ENCODE measurements at places on chromosomes 6 and 20.

DNA sequence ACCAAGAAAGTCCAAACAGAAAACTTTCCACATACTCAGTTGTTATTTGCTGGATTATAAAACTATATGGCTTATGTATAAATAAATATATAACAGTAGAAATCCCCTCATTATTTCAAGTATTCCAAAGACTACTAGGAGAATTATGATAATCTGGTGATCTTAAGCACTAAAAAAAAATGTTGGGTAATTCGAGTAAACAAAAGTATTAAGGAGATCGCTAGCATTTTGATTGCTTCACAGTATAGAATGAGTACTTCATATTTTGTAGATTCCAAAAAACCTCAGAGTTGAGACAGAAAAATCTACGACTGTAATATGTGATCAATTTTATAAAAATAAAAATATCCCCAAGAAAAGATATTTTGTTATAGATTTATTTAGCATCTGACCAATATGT lies 236.4 kb upstream of the TENT5A start:
- DNase-seq = no peak

DNA sequence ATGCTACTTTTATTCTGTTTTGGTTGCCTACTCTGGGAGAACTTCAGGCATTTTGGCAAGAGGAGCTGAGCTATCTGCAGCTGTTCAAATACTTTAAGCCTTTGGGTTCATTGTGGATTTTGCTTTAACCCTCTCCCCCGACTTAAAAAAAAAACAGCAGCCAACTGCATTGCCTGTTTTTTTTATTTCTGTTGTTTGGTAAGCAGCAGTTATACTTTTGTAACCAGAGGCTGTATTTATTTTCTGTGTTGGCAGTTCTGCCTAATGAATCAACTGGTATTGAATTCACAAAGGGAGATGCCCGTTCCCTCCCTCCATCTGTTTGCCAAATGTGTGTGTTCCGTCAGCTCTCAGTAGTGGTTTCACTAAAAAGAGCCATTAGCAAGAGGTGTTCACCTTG lies 484.0 kb downstream of the UTRN start:
- no peak for DNase-seq

GRCh38 chr20:25525867-25526266 lies 59.5 kb downstream of the NINL start:
- no peak for DNase-seq

DNA sequence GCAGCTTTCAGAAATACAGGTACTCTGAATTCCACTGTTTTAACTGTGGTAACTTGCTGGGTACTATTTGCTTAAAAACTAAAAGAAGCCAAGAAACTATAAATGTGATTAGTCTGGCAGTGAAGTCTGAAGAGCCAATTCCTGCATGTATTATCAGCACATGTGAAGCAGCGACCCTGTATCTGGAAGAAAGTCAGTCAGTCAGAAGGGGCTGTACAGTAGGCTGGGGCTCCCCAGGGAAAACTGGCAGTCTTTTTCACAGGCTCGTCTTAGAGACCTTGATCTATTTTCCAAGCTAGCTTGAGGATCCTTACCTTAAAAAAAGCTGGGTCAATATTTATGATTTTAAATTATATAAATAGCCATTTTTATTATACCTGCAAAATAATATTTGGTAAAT lies 104.9 kb downstream of the PDSS2 start:
- DNase-seq = no peak

DNA sequence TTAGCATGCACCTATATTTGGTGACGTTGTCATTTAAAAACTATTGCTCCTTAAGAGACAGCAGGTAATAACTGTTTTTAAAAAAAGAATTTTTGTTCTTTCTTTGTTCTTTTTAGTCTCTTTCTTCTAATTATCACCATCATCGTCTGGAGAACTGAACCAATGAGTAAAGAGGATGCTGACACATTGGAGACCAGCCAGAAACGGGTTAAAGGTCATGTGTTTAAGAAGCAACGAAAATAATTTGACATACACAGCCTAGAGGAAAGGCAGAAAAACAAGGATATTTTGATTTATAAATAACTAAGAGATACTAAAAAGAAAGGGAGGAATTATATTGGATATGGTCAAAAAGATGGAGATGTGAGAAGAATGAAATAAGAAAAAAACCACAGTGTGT lies 19.2 kb upstream of the FYN start:
- no peak for DNase-seq

GRCh38 chr20:44587035-44587980 lies 4.9 kb downstream of the PKIG start:
- no peak for DNase-seq

DNA sequence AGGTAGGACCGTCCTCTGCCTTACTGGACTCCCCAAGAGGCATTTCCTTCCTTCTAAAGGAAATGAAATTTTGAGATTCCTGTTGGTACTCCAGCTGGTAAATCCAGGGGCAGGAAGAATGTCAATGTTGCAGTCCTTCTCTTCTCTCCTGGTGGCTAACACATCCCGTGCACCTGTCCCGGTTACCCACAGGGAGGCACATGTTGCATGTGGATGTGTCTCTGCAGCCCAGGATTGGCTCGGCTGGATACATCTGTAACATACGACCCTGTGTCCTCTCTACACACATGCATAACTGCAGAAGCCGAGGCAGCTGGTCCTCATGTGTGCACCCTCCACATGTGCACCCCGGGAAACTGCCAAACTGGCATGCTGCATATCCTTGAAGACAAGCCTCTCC lies 1.3 kb upstream of the LRFN2 start:
- no peak for DNase-seq

DNA sequence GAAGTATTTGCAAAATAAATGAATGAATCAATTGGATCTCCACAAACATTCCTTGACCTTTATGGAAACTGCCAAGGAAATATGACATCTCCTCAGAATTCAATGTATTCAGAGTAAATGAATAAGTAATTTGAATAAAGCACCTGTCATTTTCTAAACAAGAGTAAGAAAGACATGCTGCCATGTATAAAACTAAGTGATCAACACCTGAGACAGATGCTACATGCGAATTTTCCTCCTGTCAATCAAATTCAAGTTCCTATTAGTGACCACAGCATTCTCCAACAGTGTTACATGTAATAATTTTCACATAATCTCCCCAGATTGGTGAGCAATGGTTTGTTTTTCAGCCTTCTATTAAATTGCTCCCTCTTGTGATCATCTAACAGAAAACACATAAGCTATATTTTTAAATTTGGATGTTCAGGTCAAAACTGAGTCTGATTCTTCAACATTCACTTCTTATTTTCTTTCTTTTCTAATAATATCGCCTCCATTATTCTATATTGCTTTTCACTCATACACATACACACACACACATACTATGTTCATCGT lies 163.2 kb upstream of the RNF217 start:
- DNase-seq = no peak

GRCh38 chr6:31831350-31832215 lies 4.0 kb downstream of the HSPA1B start:
- DNase-seq = no peak

- no peak for DNase-seq
Observed at GRCh38 chr6:30591008-30591407, 19.8 kb downstream of the ABCF1 start.

GRCh38 chr6:117167520-117168271 lies 97.7 kb upstream of the VGLL2 start:
- no peak for DNase-seq

DNA sequence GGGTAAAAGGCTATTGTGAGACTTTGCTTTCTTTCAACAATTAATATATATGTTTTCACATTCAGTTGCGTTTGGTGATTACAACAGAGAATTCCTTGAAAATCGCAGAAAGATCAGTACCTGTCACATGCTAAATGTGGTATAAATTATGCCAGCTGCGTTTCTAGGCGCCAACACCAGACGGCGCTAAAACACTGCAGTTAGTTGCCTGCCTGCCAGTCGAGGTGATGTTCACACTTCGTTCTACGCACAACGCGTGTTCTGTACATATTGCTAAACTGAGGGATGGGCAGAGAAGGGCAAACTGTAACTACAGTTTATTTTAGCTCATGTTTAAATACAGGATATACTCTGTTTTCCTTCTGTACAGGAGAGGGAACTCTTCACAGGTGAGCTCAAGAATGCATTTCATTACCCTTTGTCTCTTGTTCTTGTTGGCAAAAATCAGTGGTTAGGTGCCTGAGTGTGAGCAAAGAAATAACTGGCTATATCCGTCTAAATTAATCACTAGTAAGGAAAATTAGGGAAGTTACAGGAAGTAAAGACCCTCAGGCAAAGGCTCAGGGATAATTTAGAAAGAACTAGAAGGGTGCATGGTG lies 100.1 kb upstream of the RGS17 start:
- no peak for DNase-seq

- no peak for DNase-seq
Observed at GRCh38 chr20:2741463-2741862, 48.9 kb downstream of the EBF4 start.

- DNase-seq = no peak
Observed at GRCh38 chr20:40397467-40397866, 291.6 kb downstream of the MAFB start.

DNA sequence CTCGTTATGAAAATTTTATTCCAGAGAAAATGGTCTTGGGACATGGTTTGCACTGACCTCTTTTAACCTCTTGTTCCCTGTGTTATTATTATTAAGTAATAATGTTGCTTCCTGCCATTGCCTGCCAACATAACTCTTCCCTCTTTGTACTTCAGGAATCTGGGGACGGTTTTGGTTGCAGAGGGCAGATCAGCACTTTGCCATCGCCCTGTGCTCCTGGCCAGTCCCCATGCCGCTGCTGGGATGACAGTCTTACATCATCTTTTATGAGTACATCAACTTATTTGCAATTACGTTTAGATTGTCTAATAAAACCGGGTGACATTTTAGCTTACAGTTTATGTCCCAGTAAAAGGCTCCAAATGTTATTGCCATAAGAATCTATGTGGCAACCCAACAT lies 157.2 kb downstream of the CDH26 start:
- DNase-seq = no peak
